AG09309 (cell line): ENCODE measurements at places on chromosomes 12 and 14.

DNA sequence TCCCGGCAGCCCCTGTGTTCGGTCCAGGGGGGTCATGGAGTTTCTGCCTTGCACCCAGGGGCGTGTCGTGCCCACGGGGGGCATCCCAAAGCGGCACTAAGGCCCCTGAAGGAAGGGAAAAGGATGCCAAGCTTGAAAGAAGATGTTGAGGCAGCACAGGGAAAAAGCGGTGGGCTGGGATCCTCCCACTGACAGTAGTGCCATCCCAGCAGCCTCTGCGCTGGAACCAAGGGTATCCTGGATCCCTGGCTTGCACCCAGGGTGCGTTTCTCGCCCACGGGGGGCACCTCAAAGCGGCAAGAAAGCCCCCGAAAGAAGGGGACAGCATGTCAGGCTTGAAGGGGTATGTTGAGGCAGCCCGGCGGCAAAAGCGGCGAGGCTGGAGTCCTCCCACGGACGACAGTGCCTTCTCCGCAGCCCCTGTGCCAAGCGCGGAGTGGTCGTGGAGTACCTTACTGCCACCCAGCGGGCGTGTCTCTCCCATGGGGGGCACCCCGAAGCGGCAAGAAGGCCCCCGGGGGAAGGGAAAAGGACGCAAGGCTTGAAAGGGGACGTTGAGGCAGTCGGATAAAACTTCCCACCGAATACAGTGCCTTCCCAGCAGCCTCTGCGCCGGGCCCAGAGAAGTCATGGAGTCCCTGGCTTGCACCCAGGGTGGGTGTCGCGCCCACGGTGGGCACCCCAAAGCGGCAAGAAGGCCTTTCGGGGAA lies 164.4 kb upstream of the ALG10B start:
- no peak for DNase-seq

DNA sequence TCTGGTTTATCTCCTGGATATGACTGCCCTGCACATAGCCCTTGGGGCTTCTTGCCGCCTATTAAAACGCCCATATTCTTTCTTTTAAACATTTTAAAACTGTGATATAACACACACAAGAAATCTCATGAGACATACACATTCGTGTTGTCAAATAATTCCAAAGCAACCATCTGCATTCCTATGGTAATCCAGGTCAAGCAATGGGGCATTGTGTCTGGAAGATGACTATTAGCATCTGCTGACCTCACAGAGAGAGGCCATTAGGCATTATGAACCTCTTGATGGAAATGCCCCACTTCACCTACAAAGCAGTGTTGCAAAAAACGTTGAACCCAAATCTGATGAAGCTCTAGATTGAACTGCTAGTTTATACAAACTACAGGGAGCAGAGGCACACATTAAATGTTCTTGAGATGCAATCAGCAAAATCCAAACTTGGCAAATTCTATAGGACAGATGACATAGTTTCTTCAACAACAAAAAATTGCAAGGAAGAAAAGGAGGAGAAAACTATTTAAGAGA lies 513.8 kb upstream of the CCDC196 start:
- DNase-seq: no peak

DNA sequence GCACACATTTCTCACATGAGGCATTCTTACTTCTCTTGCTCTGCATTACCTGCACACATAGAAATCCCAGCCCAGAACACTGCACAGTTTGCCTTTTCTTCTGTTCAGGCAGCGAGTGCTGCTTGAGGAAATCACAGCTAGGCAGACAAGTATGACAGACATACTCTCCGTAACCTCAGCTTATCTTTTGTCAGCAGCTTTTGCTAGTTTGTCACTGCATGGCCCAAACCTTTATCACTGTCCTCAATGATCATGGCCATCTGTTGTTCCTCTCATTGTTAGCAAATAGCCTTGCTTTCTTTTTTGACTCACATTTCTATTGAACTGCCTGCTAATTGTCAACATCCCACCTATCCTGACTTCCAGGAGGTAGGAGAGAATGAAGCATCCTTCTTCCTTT lies 5.3 kb downstream of the ZNF10 start:
- DNase-seq: no peak

DNA sequence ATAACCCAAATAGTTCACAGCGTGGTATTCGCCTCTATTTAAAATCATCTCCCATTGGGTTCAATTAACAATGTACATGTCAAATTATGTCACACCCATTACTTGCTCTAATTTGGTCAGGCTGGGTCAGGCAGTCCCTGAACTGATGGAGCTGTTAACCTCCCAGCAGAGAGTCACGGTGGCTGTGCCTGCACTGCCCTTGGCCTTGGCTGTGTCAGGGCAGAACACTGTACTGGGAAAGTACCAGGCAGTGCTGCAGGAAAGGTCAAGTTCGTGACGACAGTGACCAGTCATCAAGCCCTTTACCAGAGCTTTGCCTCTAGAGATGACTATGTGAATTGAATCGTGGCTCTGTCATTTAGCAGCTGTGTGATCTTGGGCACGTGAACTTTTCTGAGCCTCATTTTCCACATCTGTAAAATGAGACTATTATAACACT lies 100.0 kb downstream of the ARF6 start:
- DNase-seq: no peak

DNA sequence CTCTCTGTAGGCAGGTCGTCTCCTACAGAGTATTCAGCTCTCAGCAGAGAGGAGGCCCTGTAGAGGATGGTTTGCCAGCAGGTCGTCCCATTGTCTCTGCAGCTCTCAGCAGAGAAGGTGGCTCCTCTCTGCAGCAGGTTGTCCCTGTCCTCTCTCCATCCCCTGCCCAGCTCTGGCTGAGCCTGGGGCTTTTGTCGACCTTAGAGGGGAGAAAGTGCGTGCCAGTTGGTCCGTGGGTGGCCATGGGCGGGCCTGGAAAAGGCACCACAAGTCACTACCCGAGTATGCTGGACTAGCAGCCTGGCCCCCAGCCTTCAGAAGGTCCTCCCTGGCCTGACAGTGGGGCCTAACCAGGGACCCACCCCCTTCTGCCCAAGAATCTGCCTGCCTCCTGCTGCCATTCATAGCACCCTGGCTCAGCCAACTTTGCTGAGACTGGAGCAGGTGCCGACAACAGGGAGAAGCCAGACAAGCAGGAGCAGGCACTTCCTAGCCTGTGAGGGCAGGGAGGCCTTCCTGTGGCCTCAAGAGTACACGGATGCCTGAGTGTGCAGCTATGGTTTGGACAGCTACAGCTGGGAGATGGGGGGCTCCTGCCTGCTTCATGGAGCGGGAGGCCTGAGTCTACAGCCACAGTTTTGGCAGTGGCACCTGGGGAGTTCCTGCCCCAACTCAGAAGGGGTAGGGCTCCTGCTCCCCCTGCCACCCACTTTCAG lies 59.7 kb upstream of the KCNH3 start:
- DNase-seq: no peak

DNA sequence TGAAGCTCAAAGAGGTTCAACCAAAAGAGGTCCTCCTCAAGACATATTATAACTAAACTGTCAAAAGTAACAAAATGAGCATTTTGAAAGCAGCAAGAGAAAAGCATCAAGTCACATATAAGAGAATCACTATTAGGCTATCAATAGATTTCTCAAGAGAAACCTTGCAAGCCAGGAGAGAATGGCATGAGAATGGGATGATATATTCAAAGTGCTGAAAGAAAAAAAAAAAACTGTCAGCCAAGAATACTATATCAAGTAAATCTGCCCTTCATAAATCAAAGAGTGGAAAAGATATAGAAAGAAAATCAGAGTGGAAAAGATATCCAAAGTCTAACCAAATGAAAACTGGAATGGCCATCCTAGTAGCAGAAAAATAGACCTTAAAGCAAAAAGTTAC lies 39.3 kb upstream of the TSPAN11 start:
- DNase-seq: no peak

DNA sequence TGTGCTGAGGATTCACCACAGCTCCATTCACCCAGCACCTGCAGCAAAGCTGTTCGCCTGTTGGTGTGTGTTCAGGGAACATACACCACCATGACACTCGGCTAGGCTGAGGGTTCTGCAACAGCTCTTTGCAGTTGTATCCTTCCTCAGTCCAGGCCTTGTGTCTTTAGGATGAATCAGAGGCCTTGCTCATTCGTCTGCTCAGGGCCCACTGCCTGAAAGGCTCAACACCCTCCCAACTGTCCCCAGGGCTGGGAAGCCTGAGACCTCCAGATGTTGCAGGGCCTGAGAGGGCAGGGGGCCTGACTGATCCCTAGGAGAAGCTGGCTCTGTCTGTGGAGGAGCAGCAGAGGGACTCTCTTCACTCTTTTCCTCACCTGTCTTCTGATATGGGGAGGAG lies 11.2 kb downstream of the ZDHHC22 start:
- no peak for DNase-seq

DNA sequence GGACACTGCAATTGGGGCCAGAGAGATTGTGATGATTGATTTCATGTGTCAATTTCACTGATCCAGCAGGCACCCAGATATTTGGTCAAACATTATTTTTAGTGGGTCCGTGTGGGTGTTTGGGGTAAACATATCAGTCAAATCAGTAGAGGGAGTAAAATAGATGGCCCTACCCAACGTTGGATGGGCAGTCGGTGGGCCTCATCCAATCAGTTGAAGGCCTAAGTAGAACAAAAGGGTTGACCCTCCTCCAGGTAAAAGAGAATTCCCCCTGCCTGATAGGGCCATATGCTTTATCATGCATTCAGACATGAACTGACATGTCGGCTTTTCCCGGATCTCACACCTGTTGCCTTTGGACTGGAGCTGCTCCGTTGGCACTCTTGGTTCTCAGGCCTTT lies 195.1 kb upstream of the CAND1 start:
- DNase-seq: no peak

DNA sequence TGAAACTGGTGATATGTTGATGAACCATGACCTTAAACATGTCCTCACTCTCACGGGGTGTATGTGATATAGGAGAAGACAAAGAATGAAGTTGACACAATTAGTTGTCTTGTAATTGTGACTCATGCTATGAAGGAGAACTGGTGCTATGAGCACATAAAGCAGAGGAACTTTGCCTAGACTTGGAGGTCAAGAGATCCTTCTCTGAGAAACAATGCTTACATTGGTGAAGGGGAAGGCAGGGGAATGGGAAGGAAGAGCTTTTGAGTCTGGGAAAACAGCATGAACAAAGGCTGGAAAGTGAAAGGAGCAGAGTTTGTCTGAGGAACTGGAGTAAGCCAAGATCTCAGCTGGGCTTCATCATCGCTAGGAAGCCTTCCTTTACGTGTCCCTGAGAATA lies 83.2 kb downstream of the MYRFL start:
- DNase-seq: no peak

DNA sequence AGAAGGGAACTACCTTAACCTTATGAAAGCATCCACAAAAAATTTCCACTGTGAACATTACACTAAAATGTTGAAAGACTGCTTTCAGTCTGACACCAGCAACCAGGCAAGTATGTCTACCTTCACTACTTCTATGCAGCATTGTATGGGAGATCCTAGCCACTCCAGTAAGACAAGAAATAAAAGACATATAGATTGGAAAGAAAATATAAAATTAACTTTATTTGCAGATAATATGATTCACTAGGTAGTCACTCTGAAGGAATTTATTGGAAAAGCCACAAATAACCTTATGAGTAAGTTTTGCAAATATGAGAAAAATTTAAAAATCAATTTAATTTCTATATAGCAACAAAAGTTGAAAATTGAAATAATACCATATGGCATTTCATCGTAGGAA lies 172.0 kb downstream of the RERGL start:
- DNase-seq: no peak

- DNase-seq: no peak
Observed at GRCh38 chr12:96907671-96908422, 790 bp downstream of the NEDD1 start.

DNA sequence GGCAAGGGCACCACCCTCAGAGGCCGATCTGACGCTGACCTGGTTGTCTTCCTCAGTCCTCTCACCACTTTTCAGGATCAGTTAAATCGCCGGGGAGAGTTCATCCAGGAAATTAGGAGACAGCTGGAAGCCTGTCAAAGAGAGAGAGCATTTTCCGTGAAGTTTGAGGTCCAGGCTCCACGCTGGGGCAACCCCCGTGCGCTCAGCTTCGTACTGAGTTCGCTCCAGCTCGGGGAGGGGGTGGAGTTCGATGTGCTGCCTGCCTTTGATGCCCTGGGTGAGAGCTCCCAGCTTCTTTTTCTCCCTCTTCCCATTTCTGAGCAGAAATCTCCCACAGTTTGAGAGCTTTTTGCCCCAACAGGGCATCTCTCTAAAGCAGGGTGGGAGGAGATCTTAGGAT lies 1.8 kb downstream of the OAS1 start:
- no peak for DNase-seq

- no peak for DNase-seq
Observed at GRCh38 chr12:124358572-124358971, 63.7 kb downstream of the RFLNA start.

DNA sequence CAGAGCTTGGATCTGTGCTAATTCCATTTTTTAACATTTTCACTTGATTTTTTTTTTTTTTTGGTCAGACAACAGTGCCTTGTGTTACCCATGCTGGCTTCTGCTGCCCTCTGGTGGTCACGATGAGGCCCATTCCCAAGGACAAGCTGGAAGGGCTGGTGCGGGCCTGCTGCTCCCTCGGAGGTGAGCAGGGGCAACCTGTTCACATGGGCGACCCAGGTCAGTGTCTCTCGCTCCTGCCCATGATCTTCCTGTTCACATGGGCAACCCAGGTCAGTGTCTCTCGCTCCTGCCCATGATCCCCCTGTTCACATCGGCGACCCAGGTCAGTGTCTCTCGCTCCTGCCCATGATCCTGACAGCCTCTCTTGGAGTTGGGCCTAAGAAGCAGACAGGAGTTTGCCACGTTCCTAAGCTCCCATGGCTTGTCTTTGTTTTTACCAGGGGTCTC lies 59.4 kb downstream of the DGLUCY start:
- DNase-seq: peak; percentile 32

- DNase-seq: peak; percentile 91
Observed at GRCh38 chr14:38290601-38291188, 34.8 kb upstream of the CLEC14A start.

DNA sequence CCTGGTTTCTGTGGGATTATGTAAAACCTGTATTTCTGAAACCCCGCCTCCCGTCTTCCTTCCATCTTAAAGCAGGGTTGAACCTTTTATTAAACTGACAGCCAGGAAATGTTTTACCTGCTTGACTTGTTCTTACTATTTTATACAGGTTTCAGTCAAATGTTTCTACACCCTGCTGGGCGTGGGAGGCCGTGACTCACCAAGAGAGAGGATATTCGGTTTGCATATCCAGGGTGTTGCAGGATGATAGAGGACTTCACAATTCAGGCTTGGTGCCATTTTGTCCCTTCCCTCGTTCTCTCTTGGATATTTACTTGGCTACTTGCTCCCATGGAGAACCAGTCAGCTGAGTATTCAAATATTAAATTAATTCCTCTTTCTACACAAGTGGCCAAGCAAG lies 69.7 kb downstream of the ARF6 start:
- no peak for DNase-seq

DNA sequence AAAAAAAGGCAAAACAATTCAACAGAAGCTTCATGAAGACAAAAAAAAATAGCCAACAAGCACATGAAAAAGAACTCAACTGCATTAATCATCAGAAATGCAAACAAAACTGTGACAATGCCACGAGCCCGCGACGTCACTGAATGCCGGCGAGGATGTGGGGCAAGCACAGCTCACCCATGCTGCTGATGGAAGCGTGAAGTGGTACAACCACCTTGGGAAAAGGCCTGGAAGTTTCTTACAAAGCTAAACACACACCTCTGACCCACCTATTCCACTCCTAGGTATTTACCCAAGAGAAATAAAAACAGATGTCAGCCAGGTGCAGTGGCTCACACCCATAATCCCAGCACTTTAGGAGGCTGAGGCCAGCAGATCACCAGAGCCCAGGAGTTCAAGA lies 10.5 kb downstream of the BTBD6 start:
- no peak for DNase-seq

- DNase-seq: peak; percentile 25
Observed at GRCh38 chr14:77003960-77004710, 24.4 kb downstream of the IRF2BPL start.
